ENCODE measurements at places on chromosomes 7 and 10. TPM values are rescaled to one million over a fixed set of nuclear protein-coding genes. Genes with fewer than 3 reads are reported as not detected.

- no peaks in the 10 kb centered on the region for H3K4me1 ChIP-seq
- H3K27ac ChIP-seq, result no peak overlapping the region
These were observed 197.3 kb downstream of the PHF14 start for GRCh38 chr7:11170863-11171568.

GRCh38 chr10:131972474-131973071 is 9.2 kb downstream of the BNIP3 start:
- H3K4me3 ChIP-seq, result no peak overlapping the region
- no peak overlapping the region for H3K27ac ChIP-seq
- DNase-seq, result peak; percentile 48
- H3K36me3 ChIP-seq, result peaks cover 54% of the 10 kb centered on the region
- no peaks in the 10 kb centered on the region for H3K4me1 ChIP-seq

DNA sequence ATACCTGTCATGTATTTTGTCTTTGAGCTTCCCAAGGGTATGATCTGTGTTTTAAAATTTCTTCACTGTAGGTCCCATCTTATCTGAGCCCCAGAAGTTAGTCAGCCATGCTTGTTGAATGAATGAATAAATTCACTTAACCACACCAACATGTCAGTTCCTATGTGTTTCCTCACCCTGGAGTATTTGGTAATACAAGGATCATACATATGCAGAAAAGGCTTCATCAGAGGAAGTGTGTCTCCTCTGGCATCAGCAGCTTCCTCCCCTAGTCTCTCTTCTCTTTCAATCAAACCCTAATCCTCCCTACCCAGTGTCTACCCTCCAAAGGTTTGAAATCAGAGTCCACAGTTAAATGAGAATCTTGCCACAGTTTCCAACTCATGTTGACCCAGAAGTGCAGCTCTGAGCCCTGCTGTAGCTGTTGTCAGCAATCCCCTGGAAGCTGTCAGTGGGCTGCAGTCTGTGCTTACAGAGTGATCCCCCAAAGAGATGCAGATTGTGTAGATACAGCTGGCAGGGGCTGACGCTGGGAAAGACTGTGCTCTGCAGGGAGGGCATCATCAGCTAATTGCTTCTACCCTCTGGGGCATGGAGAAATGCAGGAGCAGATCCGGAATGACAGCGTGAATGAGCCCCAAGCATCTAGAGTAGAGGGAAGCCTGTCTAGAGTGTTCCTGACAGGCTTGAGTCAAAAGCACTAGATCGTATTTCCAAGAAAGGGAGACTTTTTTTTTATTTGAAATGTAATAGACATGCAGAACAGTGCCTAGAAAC is 105.0 kb upstream of the WDR11 start:
- H3K27me3 ChIP-seq, result no peaks in the 10 kb centered on the region
- H3K4me3 ChIP-seq, result no peak overlapping the region
- no peak for DNase-seq
- no peak overlapping the region for H3K27ac ChIP-seq

GRCh38 chr10:116984202-116984990 is 20.6 kb downstream of the SHTN1 start:
- H3K27ac ChIP-seq, result no peak overlapping the region
- no peaks in the 10 kb centered on the region for H3K36me3 ChIP-seq
- H3K4me3 ChIP-seq, result no peak overlapping the region
- H3K27me3 ChIP-seq, result no peaks in the 10 kb centered on the region

DNA sequence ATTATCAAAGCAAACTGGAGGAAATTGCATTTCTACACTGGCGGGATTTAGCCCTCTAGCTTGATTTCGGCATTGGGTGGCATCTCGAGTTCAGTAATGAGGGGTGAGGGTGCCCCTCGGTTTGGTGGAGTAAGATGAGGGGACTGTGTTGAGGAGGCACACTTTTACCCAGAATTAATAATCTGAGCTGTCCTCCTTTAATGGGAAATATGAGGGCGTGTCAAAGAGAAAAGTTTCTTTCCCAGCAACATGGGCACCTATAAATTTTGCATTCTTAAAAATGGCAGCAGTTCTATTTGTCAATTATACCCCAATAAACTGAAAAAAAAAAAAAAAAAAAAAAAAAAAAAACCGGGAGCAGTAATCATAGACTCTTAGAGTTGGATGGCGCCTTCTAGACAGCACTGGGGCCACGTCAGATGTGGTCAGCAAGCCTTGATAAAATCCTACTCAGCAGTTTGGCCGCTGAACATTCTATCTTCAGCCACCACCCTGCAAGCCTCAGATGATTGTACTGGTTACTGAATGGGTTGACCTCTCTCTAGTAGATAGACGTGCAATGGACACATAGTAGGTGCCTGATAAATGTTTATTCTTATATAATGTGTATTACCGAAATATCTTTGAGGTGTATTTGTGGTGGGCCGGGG is 931 bp downstream of the PAPSS2 start:
- H3K4me3 ChIP-seq, result peak overlapping the region; percentile 90
- no peaks in the 10 kb centered on the region for H3K36me3 ChIP-seq
- H3K27me3 ChIP-seq, result no peaks in the 10 kb centered on the region
- H3K27ac ChIP-seq, result peak overlapping the region; percentile 69
- DNase-seq, result no peak
- H3K4me1 ChIP-seq, result peaks cover 7% of the 10 kb centered on the region

DNA sequence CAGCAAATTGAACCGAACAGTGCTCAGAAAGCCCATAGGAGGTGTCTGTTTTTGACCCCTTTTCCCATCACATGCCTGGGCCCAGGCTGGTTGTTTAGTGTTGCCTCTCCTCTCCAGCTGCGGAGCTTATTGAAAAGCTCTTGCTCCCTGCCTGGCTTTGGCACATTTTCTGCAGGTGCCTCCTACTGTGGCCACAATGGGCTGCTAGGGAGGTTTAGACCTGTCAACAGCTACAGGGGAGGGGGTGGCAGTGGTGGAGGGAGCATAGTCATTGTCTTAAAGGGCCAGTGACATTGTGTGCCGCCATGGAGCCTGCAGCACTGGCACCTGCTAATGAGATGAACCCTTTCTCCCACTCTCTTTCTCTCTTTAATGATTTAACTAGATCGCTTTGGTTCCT is 13.2 kb upstream of the ENO4 start:
- no peak for DNase-seq
- no peaks in the 10 kb centered on the region for H3K4me1 ChIP-seq

GRCh38 chr7:102983602-102984001 is 70.8 kb downstream of the LRRC17 start:
- no peak overlapping the region for H3K4me3 ChIP-seq
- no peaks in the 10 kb centered on the region for H3K36me3 ChIP-seq
- no peak overlapping the region for H3K27ac ChIP-seq
- no peaks in the 10 kb centered on the region for H3K27me3 ChIP-seq

DNA sequence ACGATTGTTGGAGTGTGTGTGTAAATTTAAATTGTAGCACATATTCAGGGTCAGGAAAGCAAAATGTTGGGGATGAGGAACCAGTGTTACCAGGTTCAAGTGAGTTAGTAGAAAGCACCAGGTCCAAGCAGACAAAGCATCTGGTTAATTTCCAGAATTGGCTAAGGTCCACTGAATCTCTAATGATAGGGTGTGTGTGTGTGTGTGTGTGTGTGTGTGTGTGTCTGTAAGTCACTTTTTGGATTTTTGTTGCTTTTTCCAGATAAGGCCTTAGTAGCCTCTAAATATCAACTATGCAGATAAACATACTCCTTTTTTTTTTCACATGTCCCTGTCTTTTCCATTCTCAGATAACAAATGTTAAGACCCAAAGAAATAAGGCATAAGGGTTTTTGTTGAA is 36.6 kb upstream of the FMC1 start:
- DNase-seq, result no peak
- no peaks in the 10 kb centered on the region for H3K27me3 ChIP-seq
- no peak overlapping the region for H3K4me3 ChIP-seq
- H3K36me3 ChIP-seq, result no peaks in the 10 kb centered on the region

The CADPS2 gene
- 31.8 TPM for total RNA-seq

- H3K27me3 ChIP-seq, result no peaks in the 10 kb centered on the region
- peak; percentile 58 for DNase-seq
- peak overlapping the region; percentile 88 for H3K4me3 ChIP-seq
- no peaks in the 10 kb centered on the region for H3K36me3 ChIP-seq
These were observed 589 bp downstream of the LDB1 start for GRCh38 chr10:102119417-102120141.

GRCh38 chr7:6423942-6424701 is 23.6 kb downstream of the DAGLB start:
- no peak overlapping the region for H3K4me3 ChIP-seq
- DNase-seq, result no peak
- no peaks in the 10 kb centered on the region for H3K27me3 ChIP-seq
- no peaks in the 10 kb centered on the region for H3K4me1 ChIP-seq

DNA sequence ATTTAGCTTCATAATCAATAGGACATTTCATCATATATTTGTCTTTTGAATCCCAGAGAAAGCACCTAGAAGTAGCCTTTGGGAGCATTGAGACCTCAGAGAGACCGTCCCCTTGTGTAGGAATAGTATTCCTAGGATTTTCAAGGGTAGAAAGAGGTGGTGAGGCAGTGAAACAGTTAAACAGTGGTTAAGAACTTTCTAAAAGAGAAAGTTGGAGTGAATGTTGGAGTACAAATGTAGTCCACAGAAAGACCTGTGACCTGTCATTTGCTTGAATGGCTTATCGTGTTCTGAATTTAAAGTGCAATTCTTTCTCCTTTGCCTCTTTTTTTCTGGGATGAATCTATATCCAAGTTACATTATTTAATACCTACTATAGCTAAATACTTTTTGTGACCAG is 30.0 kb downstream of the GBF1 start:
- no peak overlapping the region for H3K27ac ChIP-seq
- no peak for DNase-seq
- no peaks in the 10 kb centered on the region for H3K4me1 ChIP-seq

DNA sequence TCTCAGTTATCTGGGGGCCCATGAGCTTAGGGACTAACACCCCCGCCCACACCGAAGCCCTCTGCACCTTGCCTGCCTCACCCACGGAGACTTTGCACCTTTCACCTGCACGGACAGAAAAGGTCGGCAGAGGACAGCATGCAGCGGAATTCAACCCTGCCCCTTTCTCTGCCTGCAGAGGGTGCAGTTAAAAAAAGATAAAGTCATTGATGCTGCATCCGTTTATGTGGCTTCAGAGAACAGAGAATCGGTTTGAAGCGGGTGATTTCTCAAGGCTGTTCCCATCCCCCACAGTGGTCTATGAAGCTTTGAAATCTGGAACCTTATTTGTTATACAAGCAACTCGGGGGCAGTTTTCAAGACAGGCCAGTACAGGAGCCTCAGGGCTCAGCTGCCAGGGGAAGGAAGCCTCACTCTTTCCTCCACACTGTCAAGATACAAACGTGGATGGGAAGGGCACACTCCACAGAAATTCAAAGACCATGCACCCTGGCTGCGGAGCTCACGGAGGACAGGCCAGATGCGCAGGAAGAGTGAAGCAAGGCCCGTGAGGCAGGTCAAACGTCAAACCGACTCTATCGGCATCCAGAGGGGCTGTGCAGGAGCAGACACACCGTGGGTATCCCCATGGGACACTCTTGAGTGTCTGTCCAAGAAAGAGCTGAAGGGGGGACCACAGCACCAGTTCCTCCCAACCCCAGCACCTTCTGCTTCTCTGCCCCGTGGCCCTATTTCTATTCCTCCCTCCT is 66.3 kb downstream of the INSIG1 start:
- H3K4me1 ChIP-seq, result no peaks in the 10 kb centered on the region
- H3K27me3 ChIP-seq, result no peaks in the 10 kb centered on the region
- no peaks in the 10 kb centered on the region for H3K36me3 ChIP-seq
- H3K27ac ChIP-seq, result no peak overlapping the region
- no peak overlapping the region for H3K4me3 ChIP-seq

DNA sequence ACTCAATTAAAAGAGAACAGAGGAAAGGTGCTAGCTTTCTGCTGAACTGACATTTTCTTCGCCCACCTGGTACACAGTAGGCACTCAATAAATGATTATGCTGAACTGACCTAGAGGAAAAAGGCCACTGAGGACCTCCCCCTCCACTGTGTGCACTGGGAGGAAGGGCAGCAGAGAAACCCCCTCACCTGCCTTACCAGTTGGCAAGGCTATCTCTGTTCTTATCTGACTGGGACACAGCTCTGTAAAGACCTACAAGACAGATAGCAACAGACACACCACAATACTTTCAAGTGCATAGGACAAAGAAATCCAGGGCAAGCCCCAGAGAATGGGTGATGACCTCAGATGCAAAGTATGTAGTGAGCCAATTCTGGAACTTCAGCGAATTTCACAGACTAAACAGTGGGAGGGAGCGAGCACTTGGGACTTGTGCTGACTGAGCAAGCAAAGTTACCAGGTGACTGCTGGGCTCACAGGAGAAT is 30.4 kb downstream of the PDLIM1 start:
- no peaks in the 10 kb centered on the region for H3K27me3 ChIP-seq
- H3K4me1 ChIP-seq, result peaks cover 23% of the 10 kb centered on the region
- DNase-seq, result no peak
- peaks cover 20% of the 10 kb centered on the region for H3K36me3 ChIP-seq

GRCh38 chr7:34073676-34074075 is 168.3 kb downstream of the BMPER start:
- H3K4me1 ChIP-seq, result no peaks in the 10 kb centered on the region
- no peak for DNase-seq
- H3K36me3 ChIP-seq, result no peaks in the 10 kb centered on the region
- no peak overlapping the region for H3K4me3 ChIP-seq

DNA sequence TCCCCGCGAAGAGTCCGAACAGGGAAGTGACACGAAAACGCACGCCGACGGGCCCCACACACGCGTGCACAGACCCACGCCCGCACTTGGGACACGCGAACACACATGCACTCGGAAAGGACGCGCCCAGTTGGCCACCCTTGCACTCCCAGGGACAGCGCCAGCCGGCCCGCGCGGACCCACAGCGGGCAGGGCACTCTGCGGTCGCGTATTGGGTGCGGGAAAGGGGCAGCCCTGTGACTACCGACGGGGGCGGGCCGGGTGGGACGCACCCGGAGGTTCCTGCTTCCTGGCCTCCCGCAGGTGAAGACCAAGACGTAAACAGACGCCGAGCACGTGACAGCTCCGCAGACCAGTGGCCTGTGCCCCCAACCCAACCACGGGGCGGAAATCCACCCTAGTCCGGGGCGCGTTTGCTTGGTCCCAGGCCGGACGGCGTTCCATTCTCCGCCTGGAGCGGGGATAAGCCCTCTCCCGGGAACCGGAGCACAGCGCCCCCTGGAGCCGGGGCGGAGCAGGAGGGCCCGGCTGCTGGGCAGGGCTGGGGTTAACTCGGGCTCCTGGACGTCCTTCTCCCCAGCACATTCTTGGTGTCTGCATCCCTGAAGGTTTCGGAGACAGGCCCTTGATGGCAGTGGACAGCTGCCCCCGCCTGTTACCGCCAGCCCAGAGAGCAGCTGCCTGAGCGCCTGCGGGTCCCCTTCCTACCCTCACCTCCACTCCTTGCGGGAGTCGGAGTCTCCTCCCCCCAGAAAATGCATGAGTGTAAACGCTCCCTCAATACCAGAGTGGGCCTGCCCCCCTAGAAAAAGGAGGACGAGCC is 2.0 kb upstream of the LZTS2 start:
- H3K4me1 ChIP-seq, result peaks cover 32% of the 10 kb centered on the region
- DNase-seq, result no peak
- H3K4me3 ChIP-seq, result peak overlapping the region; percentile 92
- no peaks in the 10 kb centered on the region for H3K27me3 ChIP-seq
